ENCODE measurements at places on chromosomes 2 and 18. TPM values are rescaled to one million over a fixed set of nuclear protein-coding genes. Genes with fewer than 3 reads are reported as not detected.

PPIG gene
- 34.0 TPM for total RNA-seq

C2orf80 gene
- not detected for total RNA-seq

SLC16A14 gene
- total RNA-seq = 28.4 TPM

ACVR1C gene
- 3.6 TPM for total RNA-seq

SGPP2 gene
- not detected for total RNA-seq

FEV gene
- total RNA-seq = not detected

TIMM21 gene
- total RNA-seq = 36.7 TPM

KCNF1 gene
- total RNA-seq = 1.6 TPM

SULT1C4 gene
- not detected for total RNA-seq

AGBL5 gene
- total RNA-seq = 39.5 TPM

CCDC150 gene
- total RNA-seq = 7.9 TPM

GRHL1 gene
- 0.57 TPM for total RNA-seq

SPRED2 gene
- total RNA-seq = 20.4 TPM

SERPINB2 gene
- 100 TPM for total RNA-seq

ATP9B gene
- 12.4 TPM for total RNA-seq

CHST9 gene
- not detected for total RNA-seq

DNA sequence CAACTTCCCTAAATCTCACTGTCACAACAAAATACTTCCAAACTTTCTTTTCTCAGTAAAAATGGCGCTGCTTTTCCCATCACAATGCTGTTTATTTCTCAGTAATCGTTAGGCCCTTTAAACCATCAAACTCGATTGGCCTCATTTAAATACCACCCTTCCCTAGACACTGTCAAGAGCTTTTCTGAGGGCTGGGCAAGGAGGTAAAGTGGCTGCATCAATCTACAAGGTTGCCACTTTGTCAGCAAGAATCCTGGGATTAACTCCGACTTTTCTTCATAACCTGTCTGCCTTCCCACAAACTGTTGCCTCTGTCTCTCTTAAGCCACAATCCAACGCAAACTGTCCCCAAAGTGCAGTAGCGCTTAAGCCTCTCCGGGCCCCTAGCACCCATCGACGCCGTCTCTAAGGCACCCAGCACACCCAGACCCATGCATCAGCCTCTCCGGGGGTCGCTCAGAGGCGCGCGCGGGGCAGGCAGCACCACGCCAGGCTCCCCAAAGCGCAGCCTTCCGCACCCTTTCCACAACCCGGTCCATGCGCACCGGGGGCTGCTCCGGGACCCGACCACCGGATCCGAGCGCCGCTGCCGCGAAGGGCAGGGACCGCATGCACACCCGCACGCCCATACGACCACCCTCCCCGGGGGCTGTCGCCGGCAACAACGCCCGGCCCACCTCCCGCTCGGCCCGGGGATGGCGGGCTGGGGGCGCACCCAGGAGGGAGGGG lies 683 bp downstream of the MBOAT2 start:
- DNase-seq = no peak

DNA sequence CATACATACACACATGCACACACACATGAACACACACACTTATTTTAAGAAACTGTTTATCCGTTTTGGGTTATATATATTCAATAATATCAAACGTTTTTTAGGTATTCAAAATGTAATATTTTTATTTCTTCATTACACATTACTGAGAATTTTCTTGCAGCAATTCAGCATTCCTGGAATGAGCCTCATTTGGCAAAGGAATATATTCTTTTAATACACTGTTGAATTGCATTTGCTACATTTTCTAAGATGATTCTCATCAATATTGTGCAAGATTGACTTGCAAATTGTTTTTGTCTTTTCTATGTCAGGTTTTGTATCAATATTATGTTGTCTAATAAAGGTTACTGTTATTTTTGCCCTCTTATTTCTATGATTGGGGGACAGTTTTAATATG lies 276.1 kb upstream of the CYP26B1 start:
- no peak for DNase-seq

GRCh38 chr2:150548527-150548926 lies 61.1 kb upstream of the RND3 start:
- peak; percentile 61 for DNase-seq

GRCh38 chr2:164495491-164496223 lies 125.6 kb downstream of the GRB14 start:
- peak; percentile 55 for DNase-seq

- no peak for DNase-seq
Measured at GRCh38 chr2:145315053-145315452, 795.1 kb upstream of the ZEB2 start.

GRCh38 chr2:101763496-101764333 lies 66.2 kb downstream of the MAP4K4 start:
- DNase-seq = peak; percentile 62

DNA sequence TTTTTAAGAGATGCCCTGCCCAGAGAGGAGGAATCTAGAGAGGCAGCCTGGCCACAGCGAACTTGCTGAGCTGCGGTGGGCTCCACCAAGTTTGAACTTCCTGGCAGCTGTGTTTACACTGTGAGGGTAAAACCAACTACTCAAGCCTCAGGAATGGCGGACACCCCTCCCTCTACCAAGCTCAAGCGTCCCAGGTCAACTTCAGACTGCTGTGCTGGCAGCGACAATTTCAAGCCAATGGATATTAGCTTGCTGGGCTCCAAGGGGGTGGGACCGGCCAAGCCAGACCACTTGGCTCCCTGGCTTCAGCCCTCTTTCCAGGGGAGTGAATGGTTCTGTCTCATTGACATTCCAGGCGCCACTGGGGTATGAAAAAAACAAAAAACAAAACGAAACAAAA lies 289.4 kb downstream of the KCNS3 start:
- no peak for DNase-seq

DNA sequence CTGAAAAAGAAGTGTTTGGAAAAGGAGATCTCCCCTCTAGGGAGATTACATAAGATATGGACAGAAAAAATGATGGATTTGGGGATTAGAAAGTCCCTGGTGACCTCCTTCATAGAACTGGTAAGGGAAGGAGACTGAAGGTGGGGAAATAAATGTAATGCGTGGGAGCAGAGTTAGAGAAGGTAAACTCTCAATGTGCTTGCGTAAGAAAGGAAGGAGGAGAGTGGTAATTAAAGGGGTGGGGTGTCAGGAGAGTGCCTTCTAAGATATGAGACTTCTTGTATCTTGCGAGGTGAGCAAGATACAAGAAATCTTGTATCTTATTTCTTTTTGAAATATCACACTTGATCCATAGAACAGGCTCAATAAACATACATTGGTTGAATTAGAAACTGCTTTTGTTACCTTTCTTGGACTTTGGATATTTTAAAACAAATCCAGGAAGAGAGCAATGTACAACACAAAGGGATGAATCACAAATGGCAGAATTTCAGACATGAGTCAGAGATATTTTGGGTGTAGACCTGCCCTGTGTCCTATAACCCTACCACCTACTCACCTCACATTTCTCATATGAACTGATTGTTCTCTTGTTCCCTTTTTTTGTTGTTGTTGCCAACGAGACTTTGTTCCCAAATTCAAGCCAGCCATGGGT lies 342.4 kb downstream of the INSIG2 start:
- DNase-seq = no peak

GRCh38 chr2:160401895-160402294 lies 91.7 kb downstream of the RBMS1 start:
- no peak for DNase-seq

- no peak for DNase-seq
Measured at GRCh38 chr18:57353940-57354461, 1.6 kb downstream of the ST8SIA3 start.

- no peak for DNase-seq
Measured at GRCh38 chr18:62023536-62023935, 130.7 kb upstream of the RNF152 start.

GRCh38 chr18:64994370-64994769 lies 756.4 kb upstream of the CDH7 start:
- no peak for DNase-seq

DNA sequence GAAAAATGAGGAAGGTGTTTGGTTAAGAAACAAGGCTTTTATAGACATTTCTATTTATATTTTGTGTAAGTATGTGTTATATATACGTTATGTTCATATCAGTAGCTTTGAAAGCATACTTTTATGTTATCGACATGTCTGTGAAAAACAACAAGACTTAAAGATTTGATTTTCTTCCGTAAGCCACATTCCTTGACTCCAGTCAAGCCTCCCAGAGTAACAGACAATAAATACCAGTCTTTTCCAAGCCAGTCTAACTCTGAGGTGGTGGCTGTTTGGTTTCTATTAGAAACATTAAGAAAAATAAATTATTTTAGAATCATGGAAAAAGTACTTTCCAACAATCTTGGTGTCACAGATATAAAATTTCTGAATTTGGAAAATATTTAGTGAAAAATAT lies 16.3 kb upstream of the ITGAV start:
- no peak for DNase-seq

- no peak for DNase-seq
Measured at GRCh38 chr18:61582202-61582710, 249.0 kb downstream of the CDH20 start.

DNA sequence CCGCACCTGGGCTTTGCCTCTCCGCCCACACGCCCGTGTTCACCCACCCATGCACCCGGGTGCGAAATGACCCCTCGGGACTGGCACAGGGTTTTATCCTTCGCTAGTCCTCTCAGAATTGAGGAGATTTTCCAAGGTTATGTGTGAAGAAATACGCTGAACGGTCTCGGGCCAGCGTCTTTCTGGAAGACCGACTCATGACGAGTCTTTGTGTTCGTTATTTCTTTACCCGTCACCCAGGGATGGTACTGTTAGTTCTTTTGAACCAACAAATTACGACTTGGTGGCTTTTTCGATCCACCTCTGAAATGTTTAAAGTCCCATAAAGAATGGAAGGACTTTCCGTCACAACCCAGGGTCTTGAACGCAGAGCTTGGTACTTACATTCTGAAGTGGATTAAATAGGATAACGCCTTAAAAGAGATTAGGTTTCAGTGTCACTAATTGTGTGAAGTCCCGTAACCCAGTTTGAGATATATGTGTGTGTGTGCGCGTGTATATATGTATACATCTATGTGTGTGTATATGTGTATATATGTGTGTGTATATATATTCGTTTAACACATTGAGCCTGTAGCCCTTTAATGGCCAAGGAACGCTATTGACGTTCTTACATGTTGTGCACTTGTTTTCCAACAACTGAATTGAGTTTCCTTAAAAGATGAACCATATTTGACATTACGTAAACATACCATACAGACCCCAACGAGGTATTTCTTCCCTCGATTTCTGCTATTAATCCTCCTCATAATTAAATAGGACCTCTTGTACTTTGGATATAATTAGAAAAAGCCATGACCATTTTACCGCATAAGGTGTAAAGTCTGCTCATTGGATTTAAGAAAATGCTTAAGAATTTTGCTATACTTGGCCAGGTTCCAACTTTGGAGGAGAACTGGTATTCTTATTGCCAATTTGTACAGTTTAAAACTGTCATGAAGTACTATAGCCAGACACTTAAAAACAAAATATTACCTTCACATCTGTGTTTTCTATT lies 889 bp downstream of the ZC3H15 start:
- DNase-seq = peak; percentile 14

DNA sequence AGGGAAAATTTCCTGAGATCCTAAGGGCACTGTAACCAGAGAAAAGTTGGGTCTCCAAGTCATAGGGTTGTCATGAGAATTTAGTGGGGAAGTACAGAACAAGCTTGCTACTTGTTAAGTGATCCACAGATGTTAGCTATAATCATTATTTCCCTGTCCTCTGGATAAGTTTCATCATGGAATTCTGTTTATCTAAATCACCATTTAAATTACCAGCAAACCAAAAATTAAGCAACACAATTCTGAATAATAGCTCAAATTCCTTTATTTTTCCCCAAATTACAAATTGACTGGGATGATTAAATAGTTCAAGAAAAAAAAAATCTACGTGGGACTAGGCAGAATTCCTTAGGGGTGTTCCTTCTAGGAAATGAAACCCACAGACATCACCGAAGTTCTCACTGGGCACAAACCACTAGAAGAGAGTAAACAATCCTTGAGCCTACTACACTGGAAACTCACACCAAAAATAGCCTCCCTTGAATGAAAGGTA lies 159.5 kb downstream of the COL6A3 start:
- DNase-seq = no peak

GRCh38 chr18:34803877-34804400 lies 93.8 kb downstream of the DTNA start:
- DNase-seq = no peak

GRCh38 chr18:35024965-35025364 lies 16.2 kb upstream of the MAPRE2 start:
- DNase-seq = no peak

DNA sequence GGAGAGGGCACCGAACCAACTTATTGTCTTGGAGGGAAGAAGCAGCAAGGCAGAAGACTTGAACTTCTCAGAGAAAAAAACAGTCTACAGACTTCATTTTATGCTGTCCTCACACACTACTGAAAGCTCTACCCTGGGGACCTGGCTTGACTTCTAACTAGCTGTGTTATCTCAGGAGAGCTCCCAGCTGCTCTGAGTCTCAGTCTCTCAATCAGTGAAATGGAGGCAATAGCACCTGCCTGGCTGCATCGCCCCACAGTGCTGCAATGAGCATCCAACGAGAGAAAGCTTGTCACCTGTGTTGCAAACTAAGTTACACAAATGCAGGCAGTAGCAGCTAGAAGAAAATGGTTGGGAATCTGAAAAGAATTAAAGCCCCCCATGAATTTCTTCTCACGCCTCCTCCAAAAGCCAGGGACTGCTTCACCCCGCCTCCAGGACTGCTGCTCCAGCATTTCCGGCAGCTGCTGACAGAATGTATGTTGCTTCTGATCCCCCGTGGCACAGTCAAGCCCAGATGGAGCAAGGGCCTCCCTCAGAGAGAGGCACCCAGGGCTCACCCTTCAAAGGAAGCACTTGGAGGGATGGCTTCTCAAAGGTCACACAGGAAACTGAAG lies 116.3 kb downstream of the BCL11A start:
- no peak for DNase-seq

DNA sequence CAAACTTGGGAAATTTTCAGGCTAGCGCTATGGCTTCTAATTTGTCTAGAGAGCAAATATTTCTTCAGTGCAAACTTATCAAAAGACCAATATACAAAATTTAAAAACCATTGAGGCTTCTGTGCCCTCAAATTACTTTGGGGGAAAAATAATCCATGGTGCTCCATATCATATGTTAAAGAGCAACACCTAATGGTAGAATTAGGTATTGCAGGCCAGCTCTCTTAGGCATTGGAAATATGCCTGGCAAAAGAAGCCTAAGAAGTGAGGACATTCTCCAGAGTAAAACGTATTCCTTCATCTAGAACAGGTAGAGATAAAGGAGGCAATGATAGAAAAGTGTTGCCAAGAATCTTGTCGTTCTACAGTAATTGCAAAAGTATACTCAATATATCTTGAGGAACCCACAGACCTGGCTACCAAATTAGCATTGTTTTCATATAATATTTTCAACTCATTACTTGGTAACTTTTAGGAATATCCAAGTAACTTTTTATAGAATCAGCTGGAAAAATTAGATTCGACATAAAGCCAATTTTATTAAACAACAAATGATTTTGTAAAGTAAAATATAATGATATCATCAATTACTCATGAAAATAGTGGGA lies 401.1 kb downstream of the BCL11A start:
- peak; percentile 9 for DNase-seq

DNA sequence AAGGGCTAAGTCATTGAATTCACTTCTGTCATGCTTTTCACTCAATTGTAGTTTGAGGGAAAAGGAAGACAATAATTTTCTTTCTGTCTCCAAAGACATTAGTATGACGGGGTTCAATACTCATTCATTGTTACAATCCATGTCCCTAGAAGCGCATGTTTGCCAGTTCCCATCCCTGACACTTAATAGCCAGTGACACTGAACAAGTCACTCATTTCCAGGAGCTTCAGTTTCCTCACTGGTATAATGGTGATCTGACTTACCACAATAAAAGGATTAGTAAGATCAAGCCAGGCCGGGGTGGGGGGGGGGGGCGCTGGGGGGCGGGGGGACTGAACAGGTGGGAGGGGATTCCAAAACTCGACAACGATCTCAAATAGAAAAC lies 144.8 kb upstream of the MAP3K20 start:
- no peak for DNase-seq
